ENCODE measurements at places on chromosomes 7 and 10.

- no peak for DNase-seq
Measured at GRCh38 chr7:10677668-10678232, 295.9 kb upstream of the PHF14 start.

DNA sequence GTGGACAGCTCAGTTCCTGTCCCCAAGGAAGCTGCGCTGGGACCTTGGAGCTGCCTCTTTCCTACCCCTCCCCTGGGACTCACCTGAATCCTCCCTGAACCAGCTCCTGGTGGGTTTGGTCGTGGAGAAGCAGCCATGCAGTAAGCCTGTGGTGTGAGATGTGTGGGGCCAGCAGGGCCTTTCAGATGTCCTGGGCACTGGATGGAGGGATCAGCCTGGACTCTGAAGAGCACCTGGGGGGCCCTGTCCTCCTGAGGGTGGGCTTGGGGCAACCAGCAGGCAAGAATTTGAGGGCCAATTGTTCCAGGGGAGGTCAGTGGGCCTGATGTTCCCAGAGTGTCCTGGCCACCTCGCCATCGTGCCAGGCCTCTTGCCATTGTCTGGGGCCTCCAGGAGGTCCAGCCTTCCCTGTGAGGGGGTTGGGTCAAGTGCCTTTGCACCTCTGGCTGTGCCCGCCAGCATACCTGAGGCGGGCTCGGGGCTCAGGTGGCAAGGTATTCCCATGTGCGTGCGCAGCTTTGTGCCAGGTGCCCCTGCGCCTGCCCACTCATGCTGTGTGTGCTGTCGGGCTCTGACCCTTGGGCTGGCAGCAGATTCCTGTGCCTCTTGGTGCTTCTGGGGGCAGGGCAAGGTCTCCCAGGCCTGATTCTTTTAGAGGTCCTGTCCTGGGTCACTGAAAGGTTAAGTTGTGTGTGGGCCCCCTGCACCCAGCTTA lies 7.3 kb downstream of the TRIM8 start:
- no peak for DNase-seq

DNA sequence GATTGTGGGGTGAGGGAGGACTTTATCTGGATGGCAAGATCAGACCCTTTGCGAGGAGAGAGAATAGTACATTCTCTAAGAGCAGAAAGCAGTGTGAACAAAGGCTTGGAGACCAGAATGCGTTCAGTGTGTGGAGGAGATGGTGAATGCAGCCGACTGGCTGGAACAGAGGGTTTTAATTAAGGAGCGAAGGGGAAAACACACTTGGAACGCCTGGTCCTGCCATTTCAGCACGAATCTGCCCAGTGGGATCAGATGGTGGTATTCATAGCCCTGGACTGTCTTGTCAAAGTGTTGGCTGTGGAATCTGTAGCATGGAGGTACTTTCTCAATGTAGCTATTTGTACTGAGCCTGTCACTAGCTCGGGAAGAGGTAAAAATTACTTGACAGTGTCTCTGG lies 260.9 kb downstream of the SLC25A13 start:
- no peak for DNase-seq

DNA sequence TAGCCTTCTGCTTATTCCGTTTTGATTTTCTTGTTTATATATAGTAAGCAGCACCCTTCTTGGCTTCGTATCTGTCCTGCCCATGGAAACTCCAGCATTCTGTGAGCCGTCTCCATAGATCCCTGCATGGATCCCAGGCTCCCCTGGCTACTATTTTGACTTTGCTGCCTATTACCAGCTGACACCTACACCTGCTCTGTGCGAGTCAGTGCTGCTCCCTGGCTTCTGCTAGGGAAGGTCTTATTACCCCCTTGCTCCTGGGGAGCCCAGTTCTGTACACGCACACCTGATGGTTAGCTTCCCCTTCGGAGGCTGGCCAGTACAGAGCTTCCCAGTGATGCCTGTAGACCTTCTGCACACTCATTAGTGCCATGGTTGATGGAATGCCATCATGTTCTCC lies 35.4 kb downstream of the NACAD start:
- DNase-seq = no peak

GRCh38 chr7:12162415-12163113 lies 48.5 kb upstream of the TMEM106B start:
- no peak for DNase-seq

DNA sequence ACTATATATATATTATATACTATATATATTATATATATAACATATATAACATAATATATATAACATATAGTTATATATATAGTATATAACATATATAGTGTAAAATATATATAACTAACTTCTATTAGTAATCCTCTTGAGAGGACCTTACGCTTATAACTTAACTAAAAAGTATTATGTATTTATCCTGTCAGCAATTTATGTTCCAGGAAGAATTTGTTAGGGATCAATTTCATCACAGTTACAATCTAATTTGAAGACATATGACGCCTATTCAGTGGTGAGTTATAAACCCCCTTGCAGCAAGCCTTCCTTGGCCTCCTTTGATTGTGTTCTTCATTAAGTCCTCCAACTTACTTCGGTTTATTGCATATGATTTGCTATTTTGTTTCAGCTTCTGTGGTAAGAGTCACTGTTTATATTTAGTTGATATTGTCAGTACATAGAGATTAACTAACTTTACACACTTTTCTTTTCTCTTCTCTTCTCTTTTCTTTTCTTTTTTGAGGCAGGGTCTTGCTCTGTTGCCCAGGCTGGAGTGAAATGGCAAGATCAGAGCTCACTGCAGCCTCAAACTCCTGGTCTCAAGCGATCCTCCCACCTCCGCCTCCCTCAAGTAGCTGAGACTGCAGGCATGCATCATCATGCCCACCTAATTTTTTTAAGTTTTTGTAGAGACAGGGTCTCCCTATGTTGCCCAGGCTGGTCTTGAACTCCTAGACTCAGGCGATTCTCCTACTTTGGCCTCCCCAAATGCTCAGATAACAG lies 59.7 kb downstream of the ANKRD61 start:
- no peak for DNase-seq

GRCh38 chr7:81527651-81528050 lies 242.2 kb downstream of the HGF start:
- no peak for DNase-seq
